ENCODE measurements at places on chromosomes 1 and 21.

GRCh38 chr1:110393691-110394492 is 3.1 kb upstream of the SLC16A4 start:
- DNase-seq: no peak

GRCh38 chr21:37393030-37393429 is 26.5 kb downstream of the DYRK1A start:
- no peak for DNase-seq

DNA sequence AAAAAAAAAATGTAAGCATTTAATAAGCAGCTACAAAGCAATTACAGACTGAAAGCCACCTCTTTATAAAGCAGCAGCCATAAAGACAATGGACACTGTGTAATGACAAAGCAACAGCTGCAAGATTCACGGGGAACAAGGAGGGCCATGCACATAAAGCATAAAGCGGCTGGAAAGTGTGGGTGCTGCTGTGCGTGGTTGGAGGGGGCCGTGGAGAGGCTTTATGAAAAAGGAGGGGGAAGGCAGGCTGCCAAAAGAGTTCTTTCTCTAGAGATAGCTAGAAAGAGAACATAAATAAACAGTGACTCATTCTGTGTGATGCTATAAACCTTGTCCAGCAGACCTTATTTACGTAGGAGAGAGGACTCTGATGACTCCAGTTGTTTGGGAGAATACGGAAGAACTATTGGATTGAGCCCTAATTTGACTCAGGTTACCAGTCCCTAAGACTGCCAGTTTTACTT is 49.3 kb downstream of the ADAMTS1 start:
- DNase-seq: no peak

GRCh38 chr1:52913014-52913413 is 8.5 kb downstream of the ECHDC2 start:
- DNase-seq: no peak

DNA sequence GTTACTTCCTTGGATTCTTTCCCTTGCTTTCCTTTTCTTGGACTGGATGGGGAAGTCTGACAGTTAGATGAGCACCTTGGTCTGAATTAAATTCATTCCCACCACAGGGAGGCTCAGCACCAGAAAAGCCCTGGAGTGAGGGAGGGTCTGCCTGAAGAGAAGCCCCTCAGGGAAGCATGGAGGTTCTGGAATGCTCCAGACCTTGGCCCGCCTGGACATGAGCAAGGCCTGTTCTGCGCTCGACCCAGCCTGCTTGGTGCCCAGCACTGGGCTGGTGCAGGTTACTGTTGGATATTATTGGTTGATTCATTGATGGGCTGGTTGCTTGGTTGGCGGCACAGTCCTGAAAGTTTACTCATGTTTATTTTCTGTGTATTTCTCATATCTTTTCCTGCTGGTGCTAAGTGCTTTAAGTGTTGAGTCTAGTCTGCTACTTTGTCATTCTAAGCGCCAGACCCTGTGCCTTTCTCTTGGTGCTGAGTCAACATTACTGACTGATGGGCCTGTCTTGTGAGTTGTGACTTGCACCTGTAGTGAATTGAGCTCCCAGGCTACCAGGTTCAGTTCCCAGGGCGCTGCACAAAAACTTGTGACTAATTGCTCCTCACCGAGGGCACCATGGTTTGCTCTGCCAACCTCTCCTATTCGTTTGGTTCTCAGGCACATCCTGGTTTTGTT is 538.5 kb downstream of the KIF26B start:
- no peak for DNase-seq

- DNase-seq: no peak
These were observed 2.4 kb upstream of the PIK3R3 start for GRCh38 chr1:46134660-46135331.

GRCh38 chr1:232939748-232940147 is 10.7 kb upstream of the NTPCR start:
- DNase-seq: no peak

GRCh38 chr21:32206631-32207405 is 72.0 kb downstream of the MIS18A start:
- DNase-seq: no peak

- no peak for DNase-seq
These were observed 1.1 kb downstream of the TNFRSF4 start for GRCh38 chr1:1212780-1213344.

DNA sequence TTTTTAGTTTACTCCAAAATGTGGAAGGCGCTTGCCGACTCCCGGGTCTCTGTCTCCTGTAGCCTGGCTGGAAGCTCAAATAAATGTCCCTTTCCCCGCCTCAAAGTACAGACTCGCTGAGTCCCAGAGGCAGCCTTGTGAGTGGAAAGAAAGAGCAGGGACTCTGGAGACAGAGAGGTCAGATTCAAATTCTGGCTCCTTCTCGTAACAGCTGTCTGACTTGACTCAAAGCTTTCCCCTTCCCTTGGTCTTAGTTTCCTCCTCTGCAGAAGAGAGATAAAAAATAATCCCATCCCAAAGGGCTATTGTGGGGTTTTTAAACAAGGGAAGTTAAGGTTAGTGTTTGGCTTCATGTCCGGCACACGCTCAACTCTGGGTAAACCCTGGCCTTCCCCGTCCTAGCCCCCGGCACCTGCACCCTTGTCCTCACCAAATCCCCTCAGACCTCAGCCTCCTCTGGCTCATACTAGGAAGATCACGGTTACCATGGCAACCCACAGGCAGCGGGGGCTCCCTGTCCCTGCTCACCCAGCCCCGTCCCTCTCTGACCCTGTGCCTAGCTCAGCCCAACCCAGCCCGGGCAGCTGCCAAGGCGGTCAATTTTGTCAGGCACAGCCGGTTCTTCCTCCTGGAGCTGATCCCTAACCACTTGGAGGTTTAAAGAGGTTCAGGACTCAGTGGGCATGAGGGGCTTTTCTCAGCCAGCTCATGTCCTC is 49.2 kb upstream of the IGSF21 start:
- DNase-seq: no peak

DNA sequence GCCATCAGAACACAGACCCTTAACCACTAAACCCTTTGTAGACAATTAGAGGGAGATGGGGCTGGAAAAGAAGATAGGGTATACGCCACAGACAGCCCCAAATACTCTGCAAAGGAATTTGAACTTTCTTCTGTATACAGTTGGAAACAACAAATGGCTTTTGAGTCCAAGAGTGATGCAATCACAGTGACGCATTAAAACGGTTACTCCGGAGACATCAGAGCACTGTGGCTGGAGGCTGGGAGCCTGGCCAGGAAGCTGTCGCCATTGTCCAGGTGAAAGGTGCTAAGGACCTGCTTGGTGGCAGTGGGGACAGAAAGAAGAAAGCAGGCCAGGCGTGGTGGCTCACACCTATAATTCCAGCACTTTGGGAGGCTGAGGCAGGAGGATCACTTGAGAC is 4.2 kb downstream of the FLAD1 start:
- DNase-seq: no peak

DNA sequence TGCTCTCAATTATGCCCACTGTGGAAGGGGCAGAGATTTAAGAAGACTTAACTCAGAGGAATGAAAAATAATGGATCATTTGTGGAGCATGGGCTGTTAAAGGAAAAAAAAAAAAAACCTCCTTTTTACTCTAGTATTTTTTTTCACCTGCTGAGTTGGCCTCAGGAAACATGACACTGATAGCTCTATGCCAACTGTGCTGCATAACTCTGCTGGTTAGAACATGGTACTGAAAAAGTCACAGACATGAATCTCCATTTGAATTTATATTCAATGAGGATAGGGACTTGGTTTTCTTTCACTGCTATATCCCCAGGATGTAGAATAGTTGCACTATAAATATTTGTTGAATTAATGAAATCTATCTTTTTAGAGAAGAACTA is 86.1 kb upstream of the KIAA0040 start:
- DNase-seq: no peak

DNA sequence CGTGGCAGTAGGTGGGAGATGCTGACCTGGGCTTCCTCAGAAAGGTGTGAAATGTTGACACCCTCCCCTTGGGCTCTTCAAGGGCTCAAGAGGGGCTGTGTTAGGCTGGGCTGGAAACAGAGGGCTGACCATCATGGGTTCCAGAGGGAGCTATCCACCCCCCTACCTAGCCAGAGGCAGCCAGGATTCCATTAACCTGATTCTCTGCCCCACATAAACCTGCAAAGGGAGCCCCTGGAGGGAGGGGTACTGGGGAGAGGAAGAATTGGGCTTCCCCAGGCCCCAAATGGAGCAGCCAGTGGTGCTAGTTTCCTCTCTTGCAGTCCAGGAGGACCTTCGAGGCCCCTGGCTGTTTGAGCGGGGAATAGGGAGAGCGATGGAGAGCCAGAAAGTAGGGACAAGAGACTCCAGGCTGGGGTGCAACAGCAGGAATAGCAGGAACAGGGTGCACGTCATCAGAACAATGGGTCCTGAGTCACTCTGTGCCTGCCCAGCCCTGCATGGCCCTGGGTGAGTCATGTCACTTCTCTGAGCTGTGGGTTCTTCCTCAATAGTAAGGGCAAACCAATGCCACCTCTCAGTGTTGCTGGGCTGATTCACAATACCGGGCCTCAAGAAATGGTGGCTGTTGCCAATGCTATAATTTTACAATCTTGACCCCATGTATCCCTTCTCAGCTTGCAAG is 121.2 kb downstream of the EPHB2 start:
- DNase-seq: no peak
